Mesothelial cell of epicardium (in vitro differentiated cells): ENCODE measurements at places on chromosomes 1 and 21. TPM values are rescaled to one million over a fixed set of nuclear protein-coding genes. Genes with fewer than 3 reads are reported as not detected.
A peak's percentile ranks its signal among the peaks of the same experiment; 100 is the strongest.

GRCh38 chr1:186897008-186897407 lies 68.3 kb downstream of the PLA2G4A start:
- H3K4me3 ChIP-seq = no peak overlapping the region
- H3K27ac ChIP-seq = peak overlapping the region; percentile 65
- no peak for DNase-seq
- H3K36me3 ChIP-seq = peaks cover 8% of the 10 kb centered on the region
- peaks cover 25% of the 10 kb centered on the region for H3K4me1 ChIP-seq

- H3K36me3 ChIP-seq = peaks cover 35% of the 10 kb centered on the region
- no peak for DNase-seq
Observed at GRCh38 chr1:171595324-171595723, 26.7 kb upstream of the MYOCOS start.

GRCh38 chr1:111127923-111128643 lies 11.8 kb downstream of the DRAM2 start:
- no peaks in the 10 kb centered on the region for H3K4me1 ChIP-seq
- no peak overlapping the region for H3K27ac ChIP-seq
- DNase-seq = no peak
- peaks cover 26% of the 10 kb centered on the region for H3K36me3 ChIP-seq
- H3K4me3 ChIP-seq = no peak overlapping the region

DNA sequence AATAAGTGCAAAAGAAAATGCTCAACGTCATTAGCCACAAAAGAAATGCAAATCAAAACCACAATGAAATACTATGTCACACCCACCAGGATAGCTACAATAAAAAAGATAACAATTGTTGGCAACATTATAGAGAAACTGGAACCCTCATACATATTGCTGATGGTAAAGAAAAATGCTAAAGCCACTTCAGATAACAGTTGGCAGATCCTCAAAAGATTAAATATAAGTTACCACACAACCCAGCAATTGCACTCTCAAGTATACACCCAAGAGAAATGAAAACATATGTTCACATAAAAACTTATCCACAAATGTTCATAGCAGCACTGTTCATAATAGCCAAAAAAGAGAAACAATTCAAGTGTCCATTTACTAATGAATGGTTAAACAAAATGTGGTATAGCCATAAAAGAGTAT lies 20.7 kb downstream of the TRIM33 start:
- peaks cover 34% of the 10 kb centered on the region for H3K36me3 ChIP-seq
- peaks cover under 1% of the 10 kb centered on the region for H3K4me1 ChIP-seq
- H3K27ac ChIP-seq = no peak overlapping the region
- H3K4me3 ChIP-seq = no peak overlapping the region
- no peaks in the 10 kb centered on the region for H3K27me3 ChIP-seq
- DNase-seq = no peak

DNA sequence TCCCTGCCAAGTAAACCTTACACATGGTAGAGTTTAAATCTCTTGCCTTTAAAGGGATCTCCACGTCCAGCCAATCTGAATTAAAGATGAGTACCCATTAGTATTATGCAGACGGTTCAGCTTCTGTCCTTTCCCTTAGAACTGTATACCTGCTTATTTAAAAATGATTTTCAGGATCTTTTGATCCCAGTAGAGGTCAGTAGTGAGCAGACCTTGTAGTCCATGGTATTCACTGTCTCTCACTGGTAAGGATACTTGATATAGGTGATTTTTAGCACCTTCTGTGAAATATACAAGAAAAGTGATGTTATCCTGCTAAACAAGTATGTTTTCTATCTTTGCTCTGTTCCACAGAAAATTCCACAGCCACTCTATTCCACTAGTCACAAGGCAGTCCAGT lies 1211.6 kb upstream of the ADGRL4 start:
- H3K4me3 ChIP-seq = no peak overlapping the region
- H3K36me3 ChIP-seq = no peaks in the 10 kb centered on the region
- H3K27me3 ChIP-seq = no peaks in the 10 kb centered on the region
- H3K4me1 ChIP-seq = peaks cover 9% of the 10 kb centered on the region

GRCh38 chr1:108792420-108792819 lies 45.9 kb downstream of the STXBP3 start:
- no peak for DNase-seq
- H3K27me3 ChIP-seq = no peaks in the 10 kb centered on the region
- H3K4me1 ChIP-seq = peaks cover 5% of the 10 kb centered on the region
- H3K4me3 ChIP-seq = no peak overlapping the region
- H3K27ac ChIP-seq = no peak overlapping the region
- H3K36me3 ChIP-seq = peaks cover 63% of the 10 kb centered on the region

- no peak overlapping the region for H3K27ac ChIP-seq
- H3K4me1 ChIP-seq = no peaks in the 10 kb centered on the region
- no peaks in the 10 kb centered on the region for H3K27me3 ChIP-seq
Observed at GRCh38 chr1:212259693-212260480, 25.3 kb upstream of the PPP2R5A start.

GRCh38 chr1:208951908-208952307 lies 631.6 kb upstream of the CAMK1G start:
- no peak overlapping the region for H3K4me3 ChIP-seq
- DNase-seq = no peak
- no peak overlapping the region for H3K27ac ChIP-seq
- H3K36me3 ChIP-seq = no peaks in the 10 kb centered on the region
- H3K27me3 ChIP-seq = no peaks in the 10 kb centered on the region
- H3K4me1 ChIP-seq = no peaks in the 10 kb centered on the region

DNA sequence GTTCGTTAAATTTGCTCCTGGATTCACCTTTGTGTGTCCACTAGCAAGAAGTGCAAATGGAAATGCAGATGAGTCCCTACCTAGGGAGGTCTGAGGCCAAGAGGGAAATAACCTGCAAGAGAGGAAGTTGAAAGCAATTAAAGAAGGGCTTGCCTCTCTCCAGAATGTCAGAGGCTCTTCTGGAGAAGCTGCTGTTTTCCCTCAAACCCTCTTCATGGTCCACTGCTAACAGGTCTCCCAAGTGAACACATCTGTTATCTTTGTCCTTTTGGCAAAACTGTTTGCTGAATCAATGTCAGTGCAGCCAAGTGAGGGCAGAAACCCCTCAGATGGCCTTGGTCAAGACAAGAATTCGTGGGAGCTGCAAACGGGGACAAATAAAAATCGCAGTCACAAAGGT lies 177.3 kb upstream of the PLXNA2 start:
- no peak overlapping the region for H3K4me3 ChIP-seq
- no peaks in the 10 kb centered on the region for H3K36me3 ChIP-seq
- H3K4me1 ChIP-seq = peaks cover 5% of the 10 kb centered on the region
- peaks cover 2% of the 10 kb centered on the region for H3K27me3 ChIP-seq

DNA sequence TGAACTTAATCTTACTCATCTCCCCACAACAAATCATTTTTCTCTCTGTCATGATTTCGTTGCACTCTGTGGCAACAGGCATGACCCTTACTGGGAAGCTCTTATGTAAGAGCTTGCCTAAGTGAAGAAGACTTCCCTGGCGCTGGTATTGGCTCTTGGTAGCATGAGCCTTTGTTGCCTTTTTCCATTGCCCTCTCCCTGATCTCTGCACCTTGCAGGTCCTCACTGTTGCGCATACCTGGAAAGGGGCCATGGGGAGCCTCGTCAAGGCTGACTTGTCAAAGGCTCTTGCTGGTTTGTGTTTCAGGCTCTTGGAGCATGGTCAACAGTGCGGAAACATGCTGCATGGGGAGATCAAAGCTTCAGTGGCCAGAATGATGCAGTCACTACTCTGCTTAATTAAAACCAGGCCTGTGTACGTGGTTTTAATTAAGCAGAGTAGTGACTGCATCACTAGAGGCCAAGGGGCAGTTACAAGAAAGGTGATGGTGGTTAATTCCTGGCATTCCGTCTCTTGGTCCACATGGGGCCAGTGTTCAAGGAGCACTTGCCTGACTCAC lies 141.3 kb downstream of the SPATA46 start:
- H3K36me3 ChIP-seq = no peaks in the 10 kb centered on the region
- H3K27me3 ChIP-seq = no peaks in the 10 kb centered on the region
- no peak overlapping the region for H3K27ac ChIP-seq
- H3K4me3 ChIP-seq = no peak overlapping the region

Gene KCNH1
- total RNA-seq = 0.04 to 0.34 TPM (median 0.29 TPM) in 3 replicates

Gene RPS27
- 2,145 to 2,266 TPM (median 2,211 TPM) in 3 replicates for total RNA-seq

Gene GSTM4
- total RNA-seq = 23.4 to 24.9 TPM (median 23.7 TPM) in 3 replicates

Gene COL11A1
- 126 to 141 TPM (median 133 TPM) in 3 replicates for total RNA-seq

Gene S100A3
- total RNA-seq = not detected in 3 replicates

Gene LDLRAD1
- not detected in 3 replicates for total RNA-seq

Gene TENT5C
- total RNA-seq = 0.23 to 0.31 TPM (median 0.27 TPM) in 3 replicates

Gene CYP4A22
- not detected in 3 replicates for total RNA-seq

Gene IFI44L
- total RNA-seq = 86.8 to 105 TPM (median 88.6 TPM) in 3 replicates
